Vagina (tissue), 2 donors: ENCODE measurements at places on chromosomes 3 and 15. TPM values are rescaled to one million over a fixed set of nuclear protein-coding genes. Genes with fewer than 3 reads are reported as not detected.

DNA sequence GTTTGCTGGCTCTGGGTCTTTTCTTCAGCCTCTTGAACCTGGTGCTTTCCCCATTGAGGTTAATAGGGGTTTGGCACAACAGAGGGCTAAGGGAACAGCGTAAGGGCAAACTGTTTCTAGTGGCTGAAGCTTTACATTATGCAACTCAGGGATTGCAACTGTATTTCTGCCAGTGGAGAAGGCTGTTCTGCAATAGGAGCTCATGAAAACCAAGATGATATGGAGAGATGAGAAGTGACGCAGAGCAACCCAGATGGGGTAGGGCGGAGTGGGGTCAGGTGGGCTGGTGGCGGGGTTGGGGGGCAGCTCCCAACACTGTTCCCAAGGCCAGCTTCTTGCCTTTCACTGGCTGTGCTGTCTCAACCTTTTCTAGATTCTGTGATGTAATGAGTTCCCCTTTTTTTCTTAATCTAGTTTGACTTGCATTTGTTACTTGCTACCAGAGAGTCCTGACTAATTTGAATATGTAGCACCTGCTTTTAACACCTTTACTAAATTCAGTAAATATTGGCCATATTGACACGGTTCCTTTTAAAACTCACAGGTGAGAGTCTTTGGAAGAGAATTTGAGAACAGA lies 7.2 kb downstream of the GXYLT2 start:
- no peak for DNase-seq

DNA sequence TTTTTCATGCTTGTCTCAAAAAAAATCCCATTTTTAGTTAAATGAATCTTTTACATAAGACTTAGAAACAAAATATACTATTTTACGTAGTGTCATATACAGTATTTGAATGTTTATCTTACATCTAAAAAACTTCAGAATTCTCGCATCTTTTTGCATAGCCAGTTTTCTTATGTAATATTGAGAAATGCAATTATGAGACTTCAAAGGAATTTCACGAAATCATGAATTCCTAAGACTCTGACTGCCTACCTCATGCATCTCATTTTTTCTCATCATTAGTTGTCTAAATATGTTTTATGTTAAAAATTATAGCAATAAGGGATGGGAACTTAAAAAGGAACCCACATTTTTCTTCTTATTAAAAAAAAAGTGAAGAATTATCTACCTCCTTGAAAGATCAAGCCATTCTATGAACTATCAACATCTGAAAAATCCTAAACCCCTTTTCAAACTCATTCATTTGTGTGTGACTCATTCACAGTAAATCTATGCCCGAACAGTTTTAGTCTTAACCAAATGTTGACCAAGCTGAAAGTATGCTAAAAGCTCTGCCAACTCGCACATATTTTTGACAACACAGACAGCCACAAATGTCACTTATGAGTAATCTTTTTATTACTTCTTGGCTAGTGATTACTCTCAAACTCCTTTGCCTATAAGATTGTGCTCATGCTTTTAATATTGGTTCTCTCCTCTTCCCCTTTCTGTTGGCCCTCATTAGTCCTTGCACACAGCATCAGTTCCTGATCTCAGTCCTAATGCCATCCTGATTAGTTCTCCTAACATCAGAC lies 115.9 kb downstream of the DCLK3 start:
- no peak for DNase-seq

DNA sequence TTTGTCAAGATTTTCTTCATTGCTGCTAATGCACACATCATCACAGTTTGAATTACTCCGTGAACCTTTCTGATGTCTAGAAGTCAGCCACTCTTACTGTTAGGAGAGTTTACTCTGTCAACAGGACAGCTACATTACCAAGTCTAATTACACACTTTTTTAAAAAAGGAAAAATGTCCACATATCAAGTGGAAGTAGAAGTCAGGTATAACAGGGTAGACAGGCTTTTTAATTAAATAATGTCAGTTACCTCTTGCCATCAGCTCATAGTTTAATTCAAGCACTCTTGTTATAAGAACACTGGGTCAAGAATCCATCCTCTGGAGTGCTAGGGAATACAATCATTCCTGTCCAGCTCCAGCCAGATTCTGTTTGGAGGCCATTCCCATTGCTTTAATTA lies 232.8 kb downstream of the TAFA4 start:
- DNase-seq, result no peak

DNA sequence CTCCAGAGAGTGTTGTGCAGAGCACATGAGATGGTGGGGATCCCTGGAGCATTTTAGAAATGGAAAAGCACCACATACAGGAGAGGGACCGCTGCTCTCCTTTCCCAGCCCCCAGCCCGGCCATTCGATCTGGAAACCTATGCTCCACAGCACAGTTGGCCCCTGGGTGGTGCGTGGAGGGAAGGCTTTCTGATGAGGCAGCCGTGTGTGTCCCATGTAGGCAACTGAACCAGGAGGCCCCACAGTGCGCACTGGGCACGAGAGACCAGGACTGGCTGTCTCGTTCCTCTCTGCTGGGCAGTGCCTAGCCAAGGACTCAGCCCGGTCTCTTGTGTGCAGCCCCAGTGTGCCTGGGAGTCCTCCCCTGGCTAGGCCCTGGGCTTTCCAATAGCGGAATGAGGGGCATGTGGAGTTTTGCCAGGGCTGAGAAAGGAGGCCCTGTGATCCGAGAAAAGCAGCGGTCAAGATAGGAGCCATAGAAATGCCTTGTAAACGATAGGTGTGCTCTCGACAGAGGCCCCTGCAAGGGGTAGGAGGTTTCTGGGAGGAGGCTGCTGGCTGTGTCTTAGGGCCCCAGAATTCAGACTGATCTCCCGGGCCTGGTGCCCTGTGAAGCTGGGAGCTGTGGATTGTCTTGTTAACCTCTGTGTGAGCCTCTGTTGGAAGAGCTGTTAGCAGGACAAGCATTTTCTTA lies 39.0 kb downstream of the CHDH start:
- DNase-seq, result no peak

DNA sequence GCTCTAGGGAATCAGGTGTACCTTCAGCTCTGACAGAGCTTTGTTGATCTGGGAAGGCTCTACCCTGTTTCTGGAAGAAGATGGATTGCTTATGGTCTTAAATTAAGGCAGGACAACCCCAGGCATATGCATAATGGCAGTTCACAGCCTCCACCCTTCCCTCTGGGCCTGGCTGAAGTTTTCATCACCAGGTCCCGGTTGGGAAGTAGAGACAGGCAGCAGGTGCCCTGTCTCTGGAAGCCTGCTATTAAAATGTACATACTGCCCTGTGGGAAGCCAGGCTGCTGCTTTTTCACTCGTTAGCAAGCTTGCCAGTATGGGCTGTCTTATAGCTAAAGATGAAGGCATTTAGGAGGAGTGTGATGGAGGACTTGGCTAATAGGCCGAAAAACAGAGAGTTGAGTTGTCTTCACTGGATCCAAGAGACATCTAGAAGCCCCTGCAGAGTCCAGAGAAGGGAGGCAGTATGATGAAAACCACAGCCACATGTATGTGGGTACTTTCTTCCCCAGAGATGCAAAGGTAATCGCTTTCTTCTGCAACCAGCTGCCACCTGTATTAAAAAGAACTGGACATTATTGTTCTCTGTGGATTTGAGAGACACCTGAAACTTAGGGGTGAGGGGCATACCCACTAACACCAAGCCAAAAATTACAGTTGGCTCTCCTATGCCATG lies 34.4 kb downstream of the ABHD2 start:
- no peak for DNase-seq

DNA sequence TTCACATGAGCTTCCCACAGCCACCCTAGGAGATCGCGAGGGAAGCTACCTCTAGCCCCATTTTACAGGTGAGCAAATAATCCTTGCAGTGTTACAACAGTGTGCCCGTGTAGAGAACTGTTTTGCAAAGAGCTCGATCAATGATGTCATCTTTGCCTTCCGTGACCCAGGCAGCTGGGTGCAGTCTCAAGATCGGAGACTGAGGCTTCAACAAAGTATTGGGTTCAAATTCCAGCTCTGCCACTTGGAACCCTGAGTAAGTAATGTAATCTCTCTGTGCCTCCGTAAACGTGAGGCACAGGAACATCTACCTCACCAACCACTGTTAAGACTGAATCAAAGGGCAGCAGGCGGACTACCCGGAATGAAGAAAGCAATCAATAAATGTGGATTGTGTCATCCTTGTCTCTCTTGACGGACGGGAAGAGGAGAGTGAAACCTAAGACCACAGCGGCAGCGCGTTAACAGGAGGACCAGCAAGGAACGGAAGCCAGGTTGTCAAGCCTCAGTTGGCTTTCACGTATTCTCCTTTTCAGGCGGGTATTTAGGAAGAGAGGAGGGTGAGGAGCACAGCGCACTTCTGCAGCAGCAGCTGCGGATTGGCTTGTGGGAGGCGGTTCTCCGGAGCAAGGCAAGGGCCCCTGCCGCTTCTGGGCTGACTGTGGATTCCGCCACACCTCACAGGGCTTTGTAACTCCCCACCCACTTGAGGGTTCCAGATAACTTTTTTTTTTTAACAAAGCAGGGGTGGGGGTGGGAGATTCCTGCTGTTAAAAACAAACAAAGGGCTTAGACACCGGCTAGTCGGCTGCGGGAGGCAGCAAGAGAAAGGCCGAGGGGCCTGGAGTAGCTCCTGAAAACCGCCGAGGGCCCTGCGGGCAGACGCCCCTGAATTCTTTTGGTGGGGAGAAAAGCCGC lies 1.5 kb upstream of the SMAD3 start:
- DNase-seq, result no peak

DNA sequence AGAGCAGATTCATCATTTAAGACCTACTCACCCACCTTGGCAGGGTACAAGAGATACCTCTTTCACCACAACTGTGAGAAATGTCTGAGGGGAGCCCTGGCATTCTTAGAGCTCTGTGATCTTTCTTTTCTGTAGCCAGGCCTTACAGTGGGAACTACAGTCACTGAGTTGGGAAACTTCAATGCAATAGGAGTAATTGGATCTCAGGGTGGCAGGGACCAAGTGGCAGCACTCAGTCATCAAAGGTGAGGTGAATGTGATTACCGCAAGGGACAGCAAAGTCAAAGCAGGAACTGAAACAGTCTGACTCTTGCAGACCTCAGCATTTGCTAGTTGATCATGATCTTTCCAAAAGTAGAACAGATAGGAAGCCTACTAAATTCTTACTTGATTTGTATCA lies 7.2 kb upstream of the MCF2L2 start:
- DNase-seq, result no peak

DNA sequence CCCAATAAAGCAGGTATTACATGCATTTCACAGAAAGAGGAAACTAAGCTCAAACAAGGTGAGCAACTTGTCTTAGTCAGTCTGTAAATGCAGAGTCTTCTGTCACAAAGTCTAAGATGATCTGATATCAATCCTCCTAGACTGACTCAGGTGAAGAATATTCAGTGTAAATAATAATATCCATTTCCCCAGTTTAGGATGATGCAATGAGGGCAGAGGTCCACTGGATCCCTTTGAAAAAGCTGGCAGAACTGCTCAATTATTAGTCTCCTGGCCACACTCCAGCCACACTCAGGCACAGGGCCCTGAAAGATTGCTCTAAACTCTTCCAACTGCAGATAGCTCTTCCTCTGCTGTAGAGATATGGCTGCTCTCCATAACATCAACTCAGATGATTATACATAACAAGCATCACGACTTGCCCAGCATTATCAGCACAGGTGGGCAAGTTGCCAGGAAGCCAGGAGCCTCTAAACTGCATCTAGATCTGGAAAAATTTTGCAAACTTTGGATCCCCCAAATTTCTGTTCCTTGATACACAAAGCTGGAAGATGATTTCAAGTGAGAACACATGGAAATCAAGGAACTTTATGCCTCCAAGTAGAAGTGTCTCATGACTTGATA lies 129.8 kb upstream of the CPNE4 start:
- DNase-seq, result no peak

DNA sequence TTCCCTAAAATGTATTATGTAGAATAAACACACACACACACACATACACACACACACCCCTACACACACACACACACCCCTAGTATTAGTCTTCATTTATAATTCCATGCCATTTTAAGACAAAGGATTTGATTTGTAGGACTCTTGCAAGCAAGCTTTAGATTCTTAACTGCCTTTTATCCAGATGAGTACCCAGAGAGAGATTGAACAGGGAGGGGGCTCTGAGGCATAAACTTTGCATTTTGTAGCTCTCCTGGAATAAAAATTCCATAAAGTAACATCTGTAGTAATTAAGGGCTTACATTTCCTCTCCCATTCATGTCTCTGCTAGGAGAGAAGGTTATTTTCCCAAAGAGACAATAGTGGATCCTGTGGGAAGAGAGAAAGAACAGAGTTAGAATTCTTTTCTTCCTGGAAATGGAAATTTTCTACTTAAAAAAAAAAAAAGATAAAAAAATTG lies 479.4 kb downstream of the RBMS3 start:
- DNase-seq, result no peak

- DNase-seq, result no peak
Observed at GRCh38 chr3:164208048-164208447, 870.2 kb downstream of the SI start.

- no peak for DNase-seq
Observed at GRCh38 chr3:2156244-2156847, 57.7 kb downstream of the CNTN4 start.

DNA sequence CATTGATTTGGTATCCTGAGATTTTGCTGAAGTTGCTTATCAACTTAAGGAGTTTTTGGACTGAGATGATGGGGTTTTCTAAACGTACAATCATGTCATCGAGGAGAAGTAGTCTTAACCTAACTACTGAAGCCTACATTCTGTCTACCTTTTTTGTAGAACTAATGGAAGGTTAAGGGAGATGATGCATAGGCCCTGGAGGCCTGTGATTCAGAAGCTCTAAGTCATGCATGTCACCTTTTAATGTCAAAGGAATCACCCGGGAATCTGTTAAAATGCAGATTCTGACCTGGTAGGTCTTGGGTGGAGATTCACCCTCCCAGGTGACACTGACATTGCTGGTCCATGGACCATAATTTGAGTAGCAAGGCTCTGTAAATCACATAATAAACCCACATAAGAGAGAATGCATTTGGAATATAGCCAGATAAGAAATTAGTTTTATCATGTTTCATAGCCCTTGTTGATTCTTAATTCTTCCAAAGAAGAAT lies 64.9 kb downstream of the GHSR start:
- no peak for DNase-seq

DNA sequence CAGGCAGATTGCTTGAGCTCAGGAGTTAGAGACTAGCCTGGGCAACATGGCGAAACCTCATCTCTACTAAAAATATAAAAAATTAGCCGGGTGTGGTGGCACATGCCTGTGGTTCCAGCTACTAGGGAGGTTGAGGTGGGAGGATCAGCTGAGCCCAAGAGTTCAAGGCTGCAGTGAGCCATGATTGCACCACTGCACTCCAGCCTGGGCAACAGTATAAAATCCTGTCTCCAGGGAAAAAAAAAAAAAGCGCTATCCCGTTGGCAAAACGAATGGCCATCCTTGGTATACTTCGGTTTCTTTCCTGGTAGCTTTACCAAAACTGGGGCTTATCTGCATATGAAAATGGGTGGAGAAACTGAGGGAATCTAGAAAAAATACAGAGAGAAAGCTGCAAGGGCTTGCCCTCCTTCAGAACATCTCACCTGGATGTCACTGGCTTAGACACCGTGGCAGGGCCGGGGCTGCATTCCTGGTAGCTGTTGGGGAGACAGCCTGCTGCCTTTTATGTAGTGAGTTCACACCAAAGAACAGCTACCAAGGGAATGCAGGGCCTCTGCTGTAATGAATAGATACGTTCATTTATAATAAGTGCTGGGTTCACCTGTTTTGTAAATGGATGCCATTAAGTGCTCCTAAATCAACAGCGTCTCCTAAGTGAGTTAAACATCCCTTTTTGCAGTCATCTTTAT lies 96.0 kb downstream of the IQSEC1 start:
- no peak for DNase-seq

Gene NAALADL2
- 12.5 TPM for total RNA-seq

Gene SH3GL3
- total RNA-seq, result 3.9 TPM

Gene TRANK1
- 17.7 TPM for total RNA-seq

Gene CPEB1
- total RNA-seq, result 10.6 TPM
